ENCODE measurements at places on chromosomes 13 and 19. TPM values are rescaled to one million over a fixed set of nuclear protein-coding genes. Genes with fewer than 3 reads are reported as not detected.
A peak's percentile ranks its signal among the peaks of the same experiment; 100 is the strongest.

Gene MAMSTR
- 0.50 TPM for total RNA-seq

Gene B3GNT3
- total RNA-seq, result 0.52 TPM

Gene SIGLEC11
- 0.08 TPM for total RNA-seq

GRCh38 chr13:75417012-75417384 lies 65.0 kb downstream of the TBC1D4 start:
- no peak for DNase-seq

DNA sequence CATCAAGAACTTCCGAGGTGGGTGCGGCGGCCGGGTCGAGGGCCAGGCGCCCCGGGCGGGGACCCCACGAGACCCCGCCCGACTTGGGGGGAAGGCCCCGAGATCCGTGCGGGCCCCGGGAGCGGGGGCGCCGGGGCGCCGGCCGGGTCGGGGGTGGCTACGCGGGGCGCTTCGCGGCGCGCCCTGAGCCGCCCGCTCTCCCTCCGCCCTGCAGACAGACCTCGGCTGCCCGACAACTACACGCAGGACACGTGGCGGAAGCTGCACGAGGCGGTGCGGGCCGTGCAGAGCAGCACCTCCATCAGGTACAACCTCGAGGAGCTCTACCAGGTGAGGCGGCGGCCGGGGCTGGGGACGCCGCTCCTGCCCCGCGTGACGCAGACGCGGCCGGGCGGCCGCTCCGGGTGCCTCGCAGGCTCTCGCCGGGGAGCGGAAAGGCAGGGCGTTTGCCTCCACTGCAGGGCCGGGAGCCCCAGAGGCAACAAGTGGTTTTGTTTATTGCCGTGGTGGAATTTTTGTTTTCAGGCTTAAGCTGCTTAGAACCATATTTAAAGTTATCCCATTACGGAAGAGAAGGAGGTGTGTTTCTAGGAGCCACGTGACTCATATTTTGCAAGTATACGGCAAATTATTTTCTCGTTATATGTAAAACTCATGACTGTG lies 477 bp downstream of the CUL4A start:
- DNase-seq, result peak; percentile 61
